ENCODE measurements at places on chromosomes 1 and 21. TPM values are rescaled to one million over a fixed set of nuclear protein-coding genes. Genes with fewer than 3 reads are reported as not detected.

DNA sequence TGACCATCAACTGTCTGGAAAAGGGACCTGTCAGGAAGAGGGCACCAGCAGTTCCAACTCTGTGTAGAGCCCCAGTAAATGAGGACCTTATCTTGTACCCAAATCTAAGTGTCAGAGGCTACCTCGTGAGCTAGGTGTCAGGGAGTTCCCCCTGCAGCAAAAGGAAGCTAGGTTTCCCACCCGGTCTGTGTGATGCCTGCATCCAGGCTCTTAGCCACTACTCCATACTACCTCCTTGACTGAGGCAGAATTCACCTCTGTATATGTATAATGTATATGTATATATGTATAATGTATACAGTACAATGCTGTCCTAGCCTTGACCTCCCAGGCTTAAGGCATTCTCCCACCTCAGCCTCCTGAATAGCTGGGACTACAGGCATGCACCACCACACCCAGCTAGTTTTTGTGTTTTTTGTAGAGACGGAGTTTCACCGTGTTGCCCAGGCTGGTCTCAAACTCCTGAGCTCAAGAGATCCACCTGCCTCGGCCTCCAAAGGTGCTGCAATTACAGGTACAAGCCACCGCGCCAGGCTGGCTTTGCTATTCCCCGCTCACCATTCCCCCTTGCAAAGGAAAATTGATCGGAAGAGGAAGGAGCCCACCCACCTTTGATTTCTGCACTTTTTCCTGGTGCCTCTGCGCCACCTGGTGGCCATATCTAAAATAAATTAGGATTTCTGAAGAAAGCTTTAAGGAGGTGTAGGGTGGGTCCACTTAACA lies 15.7 kb upstream of the LUZP1 start:
- DNase-seq, result no peak

- no peak for DNase-seq
Measured at GRCh38 chr1:68363339-68363738, 86.4 kb downstream of the RPE65 start.

GRCh38 chr1:17335821-17336710 lies 28.1 kb downstream of the PADI4 start:
- peak; percentile 49 for DNase-seq

- DNase-seq, result no peak
Measured at GRCh38 chr1:65717815-65718454, 74.8 kb upstream of the PDE4B start.

DNA sequence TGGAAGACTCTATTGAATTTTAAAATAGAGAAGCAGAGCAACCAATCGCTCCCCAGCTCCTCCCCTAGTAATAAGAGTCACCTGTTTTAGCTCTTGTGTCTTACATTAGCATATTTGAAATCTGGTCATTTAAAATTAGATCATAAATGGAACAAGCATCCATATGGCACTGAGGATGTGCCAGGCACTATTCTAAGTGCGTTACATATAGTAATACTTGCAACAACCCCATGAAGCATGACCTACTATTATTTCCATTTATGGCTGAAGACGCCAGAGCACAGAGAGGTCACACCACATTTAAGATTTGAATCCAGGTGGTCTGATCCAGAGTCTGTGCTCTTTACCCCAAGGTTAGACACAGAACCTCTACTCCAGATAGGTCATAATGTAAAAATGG lies 82.0 kb upstream of the HIVEP3 start:
- no peak for DNase-seq

The RGS8 gene
- 0.06 TPM for polyA plus RNA-seq
